Amygdala (tissue), 56 donors: ENCODE measurements at places on chromosomes 16 and 17.

- peak; percentile 4 for DNase-seq
These were observed 279.0 kb upstream of the IRX5 start for GRCh38 chr16:54651440-54652195.

- no peak for DNase-seq
These were observed 12.7 kb downstream of the MAPT start for GRCh38 chr17:45906927-45907622.

DNA sequence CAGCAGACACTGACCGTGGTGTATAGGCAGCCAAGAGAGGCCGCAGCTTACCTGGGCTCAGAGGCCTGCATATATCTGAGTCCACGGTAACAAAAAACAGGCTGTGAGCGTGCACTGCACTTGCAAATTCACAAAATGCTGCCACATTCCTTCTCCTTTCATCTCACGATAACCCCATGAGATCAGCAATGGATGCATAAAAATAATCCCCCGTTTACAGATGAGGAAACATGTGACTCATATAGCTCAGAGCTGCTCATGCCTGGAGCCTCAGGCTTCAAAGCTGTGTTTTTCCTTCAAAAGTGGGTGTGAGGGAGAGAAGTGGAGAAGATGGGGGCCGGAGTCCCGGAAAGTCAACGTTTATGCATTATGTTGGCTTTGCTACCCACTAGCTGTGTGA lies 118.3 kb upstream of the FOXF1 start:
- DNase-seq: no peak

- DNase-seq: no peak
These were observed 186.4 kb upstream of the CHMP6 start for GRCh38 chr17:80805032-80805751.

DNA sequence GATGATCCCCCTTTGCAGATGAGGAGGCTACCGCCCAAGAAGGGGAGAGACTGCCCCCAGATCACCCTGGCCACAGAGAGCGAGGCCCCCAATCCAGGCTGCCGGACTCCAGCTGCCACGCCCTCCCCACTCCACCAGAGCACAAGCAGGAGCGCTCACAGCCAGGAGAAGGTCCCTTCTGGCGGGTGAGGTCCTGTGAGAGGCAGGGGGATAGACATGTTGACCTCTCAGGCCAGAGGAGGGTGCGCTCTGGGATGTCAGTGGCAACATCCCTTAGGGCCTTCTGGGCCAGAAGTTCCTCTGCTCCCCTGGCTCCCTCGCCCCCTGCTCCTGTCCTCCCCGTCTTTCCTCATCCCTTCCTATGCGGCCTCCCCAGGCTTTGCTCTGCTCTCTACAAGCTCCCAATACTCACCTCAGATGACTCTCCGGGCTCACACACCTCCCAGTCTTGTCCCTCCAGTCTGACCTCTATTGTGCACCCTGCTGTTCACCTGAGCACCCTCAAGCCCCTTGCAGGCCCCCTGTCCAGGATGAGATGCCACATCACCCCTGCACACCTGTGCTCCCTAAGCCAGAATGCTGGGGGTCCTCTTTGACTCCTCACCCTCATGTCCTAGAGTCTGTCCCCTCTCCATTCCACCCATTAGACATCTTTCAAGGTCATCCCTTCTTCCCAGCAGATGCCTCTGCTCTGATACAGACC lies 5.0 kb upstream of the NXPH3 start:
- no peak for DNase-seq

GRCh38 chr17:63488851-63489250 lies 12.0 kb downstream of the ACE start:
- no peak for DNase-seq

DNA sequence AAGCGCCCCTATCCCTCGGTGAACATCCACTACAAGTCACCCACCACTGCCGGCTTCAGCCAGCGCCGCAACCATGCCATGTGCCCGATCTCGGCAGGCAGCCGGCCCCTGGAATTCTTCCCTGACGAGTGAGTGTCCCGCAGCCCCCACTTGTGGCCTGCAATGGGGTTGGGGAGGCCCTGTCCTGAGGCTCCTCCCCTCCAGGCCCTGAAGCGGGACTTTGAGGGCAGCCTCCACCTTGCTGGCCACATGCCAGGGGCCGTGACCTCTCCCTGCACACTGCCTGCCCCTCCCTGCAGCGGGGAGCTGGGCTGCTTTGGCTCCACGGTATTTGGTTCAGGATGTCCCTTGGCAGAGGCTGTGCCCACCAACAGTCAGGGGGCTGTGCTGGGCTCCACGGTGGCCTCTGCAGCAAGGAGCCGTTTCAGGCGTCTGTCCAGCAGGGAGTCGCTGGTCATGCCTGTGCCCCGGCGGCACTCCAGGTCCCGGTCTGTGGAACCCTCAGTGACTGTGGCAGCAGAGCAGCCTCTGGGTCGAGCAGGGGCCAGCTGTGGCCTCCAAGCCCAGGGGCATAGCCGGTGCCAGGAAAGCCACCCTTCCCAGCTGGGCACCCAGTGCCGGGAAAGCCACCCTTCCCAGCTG lies 8.3 kb downstream of the NME3 start:
- no peak for DNase-seq

DNA sequence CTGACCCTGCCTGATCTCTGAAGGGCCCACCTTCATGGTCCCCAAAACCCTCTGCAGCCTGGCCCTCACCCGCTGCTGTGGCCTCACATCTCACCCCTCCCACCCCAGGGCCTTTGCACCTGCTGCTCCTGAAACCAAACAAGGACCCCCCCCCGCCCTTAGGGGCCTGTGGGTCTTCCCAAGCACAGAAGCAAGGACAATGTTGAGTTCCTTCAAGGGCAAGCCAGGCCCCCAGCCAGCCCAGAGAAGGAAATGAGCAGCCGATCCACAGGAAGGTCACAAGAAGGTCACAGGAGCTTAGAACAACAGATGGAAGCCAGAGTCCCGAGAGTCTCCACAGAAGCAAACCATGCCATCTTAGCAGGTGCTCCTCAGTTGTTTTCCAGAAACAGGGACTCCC lies 493 bp upstream of the PDE6G start:
- DNase-seq: no peak

- no peak for DNase-seq
These were observed 189.0 kb upstream of the GOT2 start for GRCh38 chr16:58923094-58923493.

DNA sequence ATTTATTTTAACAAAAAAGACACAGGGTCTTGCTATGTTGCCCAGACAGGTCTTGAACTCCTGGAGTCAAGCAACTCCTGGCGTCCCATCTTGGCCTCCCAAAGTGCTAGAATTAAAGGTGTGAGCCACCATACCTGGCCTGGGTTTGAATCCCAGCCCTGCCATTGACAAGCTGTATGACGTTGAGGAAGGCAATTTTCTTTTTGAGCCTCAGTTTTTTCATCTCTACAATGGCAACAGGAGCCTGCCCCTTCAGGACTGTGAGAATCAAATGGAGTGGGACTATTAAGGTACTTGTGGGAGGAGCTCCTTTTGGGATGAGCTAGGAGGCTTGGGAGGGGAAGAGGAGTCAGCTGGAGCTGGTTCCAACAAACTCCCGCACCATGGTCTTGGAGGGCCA lies 6.2 kb downstream of the RARA start:
- no peak for DNase-seq

- DNase-seq: no peak
These were observed 59.6 kb upstream of the GCSH start for GRCh38 chr16:81155769-81156168.

GRCh38 chr17:36197387-36197703 lies 787 bp upstream of the CCL3L1 start:
- no peak for DNase-seq

- DNase-seq: peak; percentile 10
These were observed 78.8 kb downstream of the WIPI1 start for GRCh38 chr17:68378268-68379176.

- DNase-seq: no peak
These were observed 9.9 kb downstream of the TBX2 start for GRCh38 chr17:61409301-61410112.

GRCh38 chr17:2412561-2413021 lies 11.7 kb upstream of the MNT start:
- DNase-seq: peak; percentile 30

DNA sequence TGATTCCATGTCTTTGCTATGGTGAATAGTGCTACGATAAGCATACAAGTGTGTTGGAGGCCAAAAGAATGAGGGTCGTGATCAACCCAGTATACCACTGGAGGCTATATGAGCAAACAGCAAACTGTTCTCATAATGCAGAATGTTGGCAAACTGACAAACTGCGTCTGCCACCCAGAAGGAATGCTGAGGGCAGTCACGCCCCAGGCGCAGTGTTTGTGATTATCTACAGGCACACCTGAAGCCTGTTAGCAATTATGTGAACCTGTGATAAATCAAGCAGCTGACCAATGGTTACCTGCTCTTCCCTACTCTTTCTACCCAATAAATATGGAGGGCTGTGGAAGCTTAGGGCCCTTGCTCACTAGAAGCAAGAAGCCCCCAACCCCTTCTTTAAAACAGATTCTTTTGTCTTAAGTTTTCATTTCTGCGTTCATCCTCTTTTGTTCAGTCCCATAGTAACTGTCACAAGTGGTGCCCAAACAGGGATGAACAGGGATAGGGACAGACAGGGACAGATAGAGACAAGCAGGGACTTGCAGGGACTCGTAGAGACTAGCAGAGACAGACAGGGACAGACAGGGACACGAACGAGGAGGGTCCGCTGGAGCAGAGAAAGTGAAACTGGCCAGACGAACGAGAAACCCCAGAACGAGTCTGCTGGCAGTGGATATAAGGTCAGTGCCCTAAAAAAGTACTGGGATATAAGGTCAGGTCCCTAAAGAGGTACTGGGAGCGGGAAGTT lies 25.1 kb downstream of the CD300LG start:
- DNase-seq: no peak
